ENCODE measurements at places on chromosomes 3 and 15.
A peak's percentile ranks its signal among the peaks of the same experiment; 100 is the strongest.

GRCh38 chr15:81117136-81117535, 16.9 kb upstream of the CFAP161 start:
- no peak for DNase-seq

GRCh38 chr15:81547521-81548132, 173.6 kb upstream of the TMC3 start:
- no peak for DNase-seq

DNA sequence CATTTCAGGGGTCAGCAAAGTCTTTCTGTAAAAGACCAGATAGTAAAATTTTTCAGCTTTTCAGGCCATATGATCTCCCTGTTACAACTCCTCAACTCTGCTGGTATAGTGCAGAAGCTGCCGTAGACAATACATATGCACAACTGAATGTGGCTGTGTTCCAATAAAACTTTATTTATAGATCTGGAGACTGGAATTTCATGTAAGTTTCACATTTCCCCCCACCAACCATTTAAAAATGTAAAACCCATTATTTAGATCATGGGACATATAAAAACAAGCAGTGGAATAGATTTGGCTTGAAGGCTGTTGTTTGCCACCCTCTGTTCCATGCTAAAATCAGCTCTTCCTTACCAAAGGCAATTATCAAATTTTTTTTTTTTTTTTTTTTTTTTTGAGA, 28.8 kb upstream of the MEX3B start:
- DNase-seq: no peak

DNA sequence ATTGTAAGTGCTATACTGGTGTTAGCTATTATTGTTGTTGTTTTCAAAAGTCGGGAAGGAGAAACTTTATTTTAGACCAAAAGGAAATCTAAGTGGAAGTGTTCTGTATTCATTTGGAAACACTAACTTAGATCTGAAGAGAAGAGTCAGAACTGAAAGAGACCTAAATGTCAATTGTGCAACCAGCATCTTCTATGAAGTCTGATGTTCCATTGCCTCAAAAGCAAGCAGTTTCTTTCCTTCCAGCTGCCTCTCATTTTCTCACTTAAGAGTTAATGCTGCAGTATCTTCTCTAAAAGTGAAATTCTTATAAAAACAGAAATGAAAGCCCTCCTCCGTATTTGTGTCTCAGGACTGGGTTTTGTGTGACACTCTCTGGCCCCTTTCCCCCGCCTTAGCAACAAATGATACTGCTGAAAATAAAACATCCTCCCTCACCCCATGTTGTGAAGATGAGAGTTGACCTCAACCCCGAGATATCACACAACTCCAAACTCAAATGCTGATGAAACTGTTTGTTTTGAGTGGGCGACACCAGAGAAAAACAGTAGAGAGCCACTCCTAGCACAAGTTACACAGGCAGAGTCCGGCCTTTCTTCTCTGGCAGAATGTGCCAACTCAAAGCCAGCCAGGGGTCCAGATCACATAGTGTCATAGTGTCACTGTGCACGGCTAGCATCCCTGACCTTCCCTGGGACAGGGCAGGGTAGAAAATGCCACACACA, 48.9 kb downstream of the GLDN start:
- no peak for DNase-seq

- no peak for DNase-seq
These were observed 242.6 kb upstream of the AGTR1 start for GRCh38 chr3:148455098-148455497.

DNA sequence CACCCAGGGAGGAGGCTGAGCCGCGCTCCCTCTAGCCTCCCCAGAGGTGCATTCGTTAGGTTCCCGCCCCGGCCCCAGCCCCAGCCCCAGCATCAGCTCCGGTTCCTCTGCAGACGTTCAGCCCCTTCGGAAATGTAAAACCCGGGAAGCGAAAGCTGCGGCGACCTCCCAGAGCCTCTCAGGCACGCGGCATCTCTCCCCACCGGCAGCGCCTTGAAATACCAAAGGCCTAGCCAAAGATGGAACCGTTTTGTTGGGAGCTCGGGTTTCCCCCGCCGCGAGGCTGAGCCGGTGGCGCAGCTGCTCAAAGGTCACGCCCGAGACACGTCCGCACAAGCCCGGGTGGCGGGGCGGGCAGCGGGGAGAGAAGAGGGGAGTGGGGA, 77.8 kb upstream of the HES1 start:
- DNase-seq: peak; percentile 91

- no peak for DNase-seq
These were observed 5.1 kb downstream of the CHRD start for GRCh38 chr3:184384856-184385422.

GRCh38 chr3:7536921-7537320, 676.0 kb downstream of the GRM7 start:
- DNase-seq: no peak

DNA sequence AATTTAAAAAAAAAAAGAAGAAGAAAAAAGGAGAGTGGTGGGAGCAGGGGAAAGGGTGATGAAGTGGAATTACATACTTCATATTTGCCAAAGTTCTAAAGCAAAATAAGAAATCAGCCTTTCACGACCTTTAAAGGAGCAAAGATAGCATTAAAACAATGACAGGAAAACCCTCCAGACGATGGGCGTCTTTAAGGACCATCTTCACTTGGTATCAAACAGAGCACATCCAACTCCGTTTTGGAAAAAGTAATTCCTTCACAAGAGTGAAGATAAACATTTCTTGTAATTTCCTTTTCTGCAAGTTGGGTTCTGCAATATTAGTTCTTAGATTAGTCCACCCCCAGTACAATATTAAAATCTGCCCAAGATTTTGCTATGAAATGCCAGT, 32.8 kb downstream of the FRMD4B start:
- no peak for DNase-seq

DNA sequence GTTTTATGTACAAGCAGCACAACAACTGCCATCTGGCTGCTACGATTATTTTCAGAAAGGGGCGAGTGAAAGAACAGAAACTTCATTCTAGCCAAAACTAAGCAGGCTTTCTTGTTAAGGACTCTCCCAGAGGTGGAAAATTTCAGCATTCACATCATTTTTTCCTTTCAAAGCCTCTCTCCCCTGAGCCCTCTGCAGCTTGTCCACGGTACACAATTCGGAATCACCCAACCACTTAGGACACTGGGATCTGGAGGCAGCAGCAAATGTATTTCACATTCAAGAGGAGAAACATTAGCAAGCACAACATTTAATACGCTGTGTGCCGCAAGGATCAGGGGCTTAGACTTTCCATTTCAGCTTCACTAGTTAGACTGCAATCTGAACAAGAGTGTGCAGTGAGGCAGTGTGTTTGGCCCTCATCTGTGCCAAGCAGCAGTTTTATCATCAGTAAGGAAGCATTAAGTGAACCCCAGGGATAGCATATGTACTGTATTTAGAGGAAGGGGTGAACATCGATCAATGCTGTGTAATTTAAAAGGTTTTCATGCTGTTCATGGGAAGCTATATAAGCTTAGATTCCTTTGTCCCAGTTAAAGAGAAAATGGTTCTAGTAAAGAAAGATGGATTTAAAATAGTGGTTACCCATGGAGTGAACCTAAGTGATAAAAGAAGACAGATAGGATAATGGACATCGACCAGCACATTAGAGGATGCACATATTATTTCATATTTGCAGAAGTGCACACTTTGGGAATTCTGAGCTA, 504.9 kb downstream of the TBL1XR1 start:
- no peak for DNase-seq

- DNase-seq: no peak
These were observed 165.2 kb upstream of the ROPN1 start for GRCh38 chr3:124156866-124157712.

GRCh38 chr3:153111016-153111415, 51.0 kb upstream of the RAP2B start:
- DNase-seq: no peak

DNA sequence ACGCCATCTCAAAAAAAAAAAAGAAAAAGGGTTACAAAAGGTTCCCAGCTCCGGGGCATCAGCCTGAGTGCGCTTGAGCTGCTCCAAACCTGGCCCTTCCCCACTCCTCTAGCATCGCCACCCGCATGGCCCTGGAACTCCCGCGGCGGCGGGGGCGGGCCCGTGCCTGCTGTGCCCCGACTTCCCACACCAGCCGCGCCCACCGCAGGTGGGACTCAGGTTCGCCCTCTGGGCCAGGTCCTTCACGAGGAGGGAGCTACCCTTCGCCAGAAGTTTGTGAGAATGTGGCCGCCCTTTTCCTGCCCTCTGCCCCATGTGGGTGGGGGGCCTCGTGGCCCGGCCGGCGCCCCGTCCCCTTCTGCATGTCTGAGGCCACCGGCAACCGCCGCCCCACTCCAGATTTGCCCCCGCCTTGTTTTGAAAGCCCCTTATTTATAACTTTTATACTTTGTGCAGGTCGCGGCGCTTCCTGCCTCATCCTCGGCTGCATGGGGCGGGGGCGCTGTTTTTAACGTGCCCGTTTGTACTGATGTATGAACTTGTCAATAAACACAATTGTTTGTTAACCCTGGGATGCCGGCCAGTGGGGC, 507 bp upstream of the JMJD7 start:
- peak; percentile 20 for DNase-seq

DNA sequence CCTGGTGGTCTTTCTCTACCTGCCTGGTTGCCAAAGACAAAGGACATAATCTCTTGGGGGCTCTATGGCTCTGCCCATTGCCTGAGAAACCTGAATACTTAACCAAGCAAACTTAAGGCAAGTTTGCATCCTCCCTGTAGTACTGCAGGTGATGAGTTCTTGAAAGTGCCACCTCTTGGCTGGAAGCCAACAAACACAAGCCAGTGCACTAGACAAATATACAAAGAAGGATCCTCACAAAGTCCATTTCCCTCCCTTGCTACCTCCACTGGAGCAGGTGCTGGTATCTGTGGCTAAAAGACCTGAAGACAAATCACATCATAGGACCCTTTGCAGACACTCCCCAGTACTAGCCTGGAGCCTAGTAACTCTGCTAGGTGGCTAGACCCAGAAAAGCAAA, 772.3 kb downstream of the SI start:
- no peak for DNase-seq

GRCh38 chr3:165852711-165853110, 15.5 kb upstream of the BCHE start:
- DNase-seq: no peak

GRCh38 chr3:53195602-53196574, 34.9 kb downstream of the PRKCD start:
- DNase-seq: no peak

DNA sequence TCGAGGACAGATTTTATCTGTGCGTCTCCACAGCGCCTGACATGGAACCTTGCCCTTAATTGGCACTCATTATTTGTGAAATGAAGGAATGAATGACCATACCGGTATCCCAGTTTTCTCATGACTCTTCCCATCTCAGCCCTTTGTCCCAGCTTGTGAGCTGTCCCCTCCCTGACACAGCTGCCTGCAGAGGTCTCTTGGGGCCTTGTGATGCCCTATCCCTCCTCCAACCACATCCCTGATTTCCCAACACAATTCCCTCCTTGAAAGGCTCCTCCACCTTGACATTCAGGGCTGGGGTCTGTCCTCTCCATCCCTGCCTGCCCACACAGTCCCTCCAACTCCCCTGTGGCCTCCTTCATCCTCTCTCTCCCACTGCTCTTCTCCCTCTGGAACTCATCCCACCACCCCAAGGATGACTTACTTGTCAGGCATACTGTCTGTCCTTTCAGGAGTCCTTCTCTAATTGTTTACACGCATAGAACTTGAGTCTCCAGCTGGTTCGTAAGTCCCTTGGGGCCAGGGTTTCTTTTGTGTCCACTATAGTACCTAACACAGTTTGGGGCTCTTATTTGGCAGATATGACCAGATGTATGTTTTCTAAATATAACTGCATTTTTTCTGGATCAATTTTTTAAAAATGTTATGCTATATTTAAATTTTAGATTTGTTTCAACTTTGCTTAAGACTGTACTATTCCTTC, 35.6 kb upstream of the FILIP1L start:
- DNase-seq: no peak

- DNase-seq: no peak
These were observed 8.6 kb downstream of the ZNF445 start for GRCh38 chr3:44468572-44469520.

- no peak for DNase-seq
These were observed 148.5 kb downstream of the MFSD1 start for GRCh38 chr3:158950178-158950901.

- DNase-seq: peak; percentile 47
These were observed 527 bp downstream of the B2M start for GRCh38 chr15:44711743-44712345.

- no peak for DNase-seq
These were observed 82.2 kb downstream of the DHX30 start for GRCh38 chr3:47885168-47885567.
